H9 (cell line): ENCODE measurements at places on chromosomes 1 and 21. TPM values are rescaled to one million over a fixed set of nuclear protein-coding genes. Genes with fewer than 3 reads are reported as not detected.

The PCP4 gene
- 0.59 and 0.77 TPM in 2 replicates for total RNA-seq

The DYRK1A gene
- total RNA-seq = 73.6 and 76.6 TPM in 2 replicates

The HCRTR1 gene
- not detected in 2 replicates for total RNA-seq

The FASLG gene
- total RNA-seq = not detected in 2 replicates

The OR2T33 gene
- not detected in 2 replicates for total RNA-seq

The CRP gene
- not detected in 2 replicates for total RNA-seq

The GCSAML gene
- not detected in 2 replicates for total RNA-seq

The ZSWIM5 gene
- 3.4 and 3.5 TPM in 2 replicates for total RNA-seq

The FAM151A gene
- total RNA-seq = not detected in 2 replicates

The CDKN2C gene
- not detected in 2 replicates for total RNA-seq

The OLFM3 gene
- total RNA-seq = 0.26 and 0.29 TPM in 2 replicates

The SLC22A15 gene
- 3.2 and 3.5 TPM in 2 replicates for total RNA-seq

The NR5A2 gene
- total RNA-seq = 4.7 and 4.8 TPM in 2 replicates

The C4BPB gene
- not detected in 2 replicates for total RNA-seq

The ADORA1 gene
- 1.3 and 3.0 TPM in 2 replicates for total RNA-seq

The CDA gene
- total RNA-seq = 6.5 and 7.0 TPM in 2 replicates

The OR2T35 gene
- not detected in 2 replicates for total RNA-seq

The ZNF593OS gene
- total RNA-seq = not detected in 2 replicates

The PRAMEF8 gene
- total RNA-seq = not detected in 2 replicates

The TNFAIP8L2 gene
- total RNA-seq = not detected in 2 replicates

The AIRE gene
- 0.17 and 0.39 TPM in 2 replicates for total RNA-seq
